ENCODE measurements at places on chromosomes 1 and 21.

DNA sequence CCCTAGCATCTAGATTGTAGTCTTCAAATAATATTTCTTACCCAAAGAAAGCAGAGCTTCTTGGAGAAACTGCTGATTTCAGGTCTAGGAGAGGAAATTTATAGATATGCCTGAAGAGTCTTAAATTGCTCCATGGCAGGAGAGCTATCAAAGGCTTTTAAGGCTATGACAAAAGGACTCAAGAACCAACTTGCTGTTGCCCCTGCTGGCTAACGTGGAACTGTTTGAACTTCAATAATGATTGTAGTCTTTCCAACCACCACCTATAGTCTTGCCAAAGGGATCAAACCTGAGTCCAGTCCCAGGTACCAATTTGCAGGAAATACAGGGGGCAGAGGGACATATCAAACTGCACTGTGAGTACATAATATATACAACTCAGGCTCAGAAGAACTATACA is 336.2 kb upstream of the ESRRG start:
- no peak for DNase-seq

DNA sequence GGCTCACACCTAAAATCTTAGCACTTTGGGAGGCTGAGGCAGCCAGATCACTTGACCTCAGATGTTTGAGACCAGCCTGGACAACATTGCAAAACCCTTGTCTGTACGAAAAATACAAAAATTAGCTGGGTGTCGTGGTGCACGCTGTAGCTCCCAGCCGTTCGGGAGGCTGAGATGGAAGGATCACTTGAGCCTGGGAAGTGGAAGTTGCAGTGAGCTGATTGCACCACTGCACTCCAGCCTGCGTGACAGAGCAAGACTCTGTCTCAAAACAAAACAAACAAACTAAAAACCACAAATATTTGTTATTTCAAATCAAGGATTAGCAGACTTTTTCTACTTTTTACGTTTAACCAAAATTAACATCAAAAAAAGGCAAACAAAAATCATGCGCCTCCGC is 31.3 kb downstream of the INKA2 start:
- no peak for DNase-seq

DNA sequence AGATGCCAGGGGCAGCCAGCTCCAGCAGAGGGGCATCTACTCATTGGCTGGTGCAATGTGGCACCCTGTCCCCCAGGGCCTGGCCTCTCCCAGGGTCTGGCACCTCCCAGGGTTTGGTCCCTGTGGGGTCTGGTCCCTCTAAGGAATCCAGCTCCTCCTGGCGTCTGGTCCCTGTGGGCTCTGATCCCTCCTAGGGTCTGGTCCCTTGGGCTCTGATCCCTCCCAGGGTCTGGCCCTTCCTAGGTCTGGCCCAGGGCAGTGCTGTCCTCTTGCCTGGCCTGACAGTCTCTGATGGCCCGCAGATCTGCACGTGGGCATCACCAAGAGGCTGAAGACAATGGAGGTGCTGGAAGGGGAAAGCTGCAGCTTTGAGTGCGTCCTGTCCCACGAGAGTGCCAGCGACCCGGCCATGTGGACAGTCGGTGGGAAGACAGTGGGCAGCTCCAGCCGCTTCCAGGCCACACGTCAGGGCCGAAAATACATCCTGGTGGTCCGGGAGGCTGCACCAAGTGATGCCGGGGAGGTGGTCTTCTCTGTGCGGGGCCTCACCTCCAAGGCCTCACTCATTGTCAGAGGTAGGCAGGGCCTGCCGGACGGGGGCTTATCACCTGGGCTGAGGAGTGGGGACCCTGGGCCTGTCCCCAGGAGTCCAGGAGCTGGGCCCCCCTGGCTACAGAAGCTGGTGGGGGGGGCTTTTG is 73.9 kb downstream of the OBSCN start:
- no peak for DNase-seq

DNA sequence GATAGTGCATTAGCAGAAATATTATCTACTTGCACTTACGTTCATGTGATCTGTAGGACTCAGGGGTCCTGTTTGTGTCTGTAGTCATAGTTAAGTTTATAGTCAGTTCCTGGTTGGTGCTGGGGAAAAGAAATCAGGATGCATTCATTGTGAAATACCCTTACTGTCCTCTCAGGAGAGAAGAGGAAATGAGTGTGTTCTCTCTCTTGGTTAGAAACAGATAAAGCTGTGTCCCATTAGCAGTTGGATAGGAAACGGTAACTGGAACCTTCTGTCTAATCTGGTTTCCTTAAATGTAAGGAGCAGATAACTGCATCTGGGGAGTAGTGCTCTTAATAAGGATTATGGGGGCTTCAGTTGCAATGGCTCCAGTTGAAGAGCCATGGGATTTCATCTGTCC is 8.9 kb downstream of the SDCCAG8 start:
- no peak for DNase-seq

DNA sequence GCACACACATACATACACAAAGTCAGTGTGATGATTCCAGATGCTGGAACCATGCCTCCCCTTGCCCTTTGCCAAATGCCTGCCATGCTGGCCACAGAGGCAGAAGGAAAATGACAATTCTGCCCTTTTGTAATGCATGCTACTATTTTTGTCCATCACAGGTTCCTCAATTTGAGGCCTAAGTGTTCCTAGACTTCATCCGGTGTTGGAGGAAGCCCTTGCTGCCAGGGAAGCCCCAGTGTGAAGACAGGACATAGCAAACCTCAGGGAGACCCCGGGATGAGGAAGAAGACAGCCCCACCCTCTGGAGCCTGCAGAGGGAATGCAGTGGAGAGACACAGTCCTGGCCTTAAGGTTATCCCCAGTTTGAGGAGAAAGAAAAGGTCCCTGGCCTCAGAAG is 14.4 kb downstream of the PRR9 start:
- no peak for DNase-seq

DNA sequence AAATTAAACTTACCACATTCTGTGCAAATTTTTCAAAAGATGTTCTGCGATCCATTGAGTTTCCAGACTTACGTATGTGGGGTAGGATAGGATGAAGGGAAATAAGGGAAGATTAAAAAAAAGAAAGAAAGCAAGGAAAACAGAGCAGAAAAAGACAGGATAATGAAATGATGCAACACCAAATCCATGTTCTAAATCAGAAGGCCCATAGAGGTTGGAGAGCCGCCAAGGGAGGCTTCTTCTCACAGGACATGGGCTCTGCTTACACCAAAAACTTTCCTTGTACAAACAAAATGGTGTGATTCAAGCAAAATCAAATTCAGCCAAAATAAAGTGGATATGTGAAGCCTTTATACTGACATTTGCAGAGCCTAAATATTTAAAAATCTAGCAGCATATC is 189.5 kb upstream of the GREM2 start:
- no peak for DNase-seq

DNA sequence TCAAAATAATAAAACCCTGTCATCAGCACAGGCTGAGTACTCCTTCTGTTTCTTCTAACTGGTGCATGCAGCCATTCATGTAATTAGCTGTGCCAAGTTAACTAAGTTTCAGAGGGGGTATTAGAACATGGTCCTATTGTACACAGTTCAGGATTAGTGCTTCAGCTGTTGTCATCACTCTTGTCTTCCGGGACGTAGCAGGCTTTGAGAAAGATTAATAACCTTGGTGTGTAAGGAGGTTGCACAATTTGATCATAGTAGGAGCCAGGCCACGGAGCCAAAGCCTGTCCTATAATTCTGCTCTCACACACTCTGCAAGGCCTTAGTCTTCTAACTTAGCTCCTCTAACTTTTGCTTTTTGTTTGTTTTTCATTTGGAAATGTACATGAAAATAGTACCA is 44.7 kb downstream of the PTGFRN start:
- no peak for DNase-seq

GRCh38 chr1:31401241-31401640 is 11.8 kb upstream of the SERINC2 start:
- no peak for DNase-seq

DNA sequence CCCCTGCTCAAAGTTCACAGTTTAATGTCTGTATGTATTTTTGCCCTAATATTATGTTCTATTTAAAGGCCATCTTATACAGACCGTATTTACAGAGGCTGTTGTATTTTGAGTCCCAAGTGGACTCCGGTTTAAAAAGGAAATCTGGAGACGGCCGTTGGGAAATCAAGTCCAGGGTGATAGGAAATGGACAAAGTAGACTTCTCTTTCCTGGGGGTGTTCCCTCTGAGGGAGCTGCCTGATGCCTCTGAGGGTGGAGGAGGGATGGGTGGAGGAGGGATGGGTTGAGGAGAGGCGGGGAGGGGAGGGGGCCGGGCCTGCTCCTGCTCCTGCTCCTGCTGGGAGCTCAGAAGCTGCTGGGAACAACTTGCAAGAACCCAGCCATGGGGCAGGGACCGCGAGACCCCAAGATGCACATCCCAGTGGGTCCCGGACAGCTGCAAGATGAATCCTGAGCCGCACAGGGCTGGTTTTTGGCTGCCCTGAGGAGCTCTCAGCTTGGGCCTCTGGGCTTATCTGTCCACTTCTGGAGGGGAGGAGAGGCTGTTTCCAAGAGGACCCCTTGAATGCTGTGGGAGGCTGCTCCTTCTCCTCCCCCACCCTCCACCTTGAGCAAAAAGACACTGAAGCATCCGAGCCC is 12.0 kb upstream of the ACTL8 start:
- no peak for DNase-seq

- no peak for DNase-seq
These were observed 723.0 kb downstream of the PTPRU start for GRCh38 chr1:29959356-29959755.

DNA sequence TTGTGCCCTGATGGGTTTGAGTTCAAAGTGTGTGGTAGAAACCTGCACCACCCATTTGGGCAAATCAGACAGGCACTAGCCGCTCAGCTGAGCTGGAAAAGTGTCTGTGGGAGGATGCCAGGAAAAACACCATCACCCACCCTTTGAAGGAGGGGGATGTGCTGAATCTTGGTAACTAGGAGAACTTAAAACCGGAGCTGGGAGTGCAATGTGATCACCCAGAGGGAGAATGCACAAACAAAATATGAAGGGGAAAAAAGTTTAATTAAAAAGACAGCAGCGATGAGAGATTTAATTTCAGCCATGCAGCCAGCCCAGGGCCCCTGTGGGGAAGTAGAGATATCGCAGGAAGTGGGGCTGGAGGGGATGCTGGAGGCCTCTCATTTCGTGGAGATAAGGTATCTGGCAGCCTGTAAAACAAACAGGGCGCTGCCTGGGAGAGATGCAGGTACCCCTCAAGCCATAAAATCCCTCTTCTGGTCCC is 86.8 kb upstream of the BCAR3 start:
- no peak for DNase-seq

DNA sequence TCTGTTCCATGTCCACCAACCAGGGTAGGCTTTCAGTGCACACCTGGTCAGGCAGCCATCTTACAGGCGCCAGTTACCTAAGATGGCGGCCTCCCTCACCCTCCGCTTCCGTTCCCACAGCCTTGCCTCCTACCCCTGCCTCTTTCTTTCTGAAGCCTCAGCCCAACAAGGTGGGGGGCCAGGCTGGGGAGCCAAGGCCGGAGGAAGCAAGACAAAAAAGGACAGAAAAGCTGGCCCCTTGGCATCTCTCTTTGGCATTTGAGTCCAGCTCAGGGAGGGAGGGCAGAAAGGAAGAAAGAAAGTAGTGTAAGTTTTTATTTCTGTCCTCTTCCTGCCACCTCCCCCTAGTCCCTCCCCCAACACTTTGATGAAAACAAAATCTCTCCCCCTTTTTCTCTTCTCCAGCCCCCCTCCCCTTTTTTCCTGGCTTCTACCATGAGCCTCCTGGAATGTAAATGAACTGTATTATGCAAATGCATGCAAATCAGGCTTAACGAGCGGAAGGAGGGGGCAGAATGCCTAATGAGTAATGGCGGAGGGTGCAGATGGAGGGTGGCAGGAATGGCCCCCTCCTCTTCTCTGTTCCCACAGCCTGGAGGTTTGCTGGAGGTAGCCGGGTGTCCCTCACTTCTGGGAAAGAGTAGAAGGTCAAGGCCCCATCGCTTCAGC is 43.8 kb downstream of the RHBG start:
- DNase-seq = no peak

GRCh38 chr1:58768191-58768731 is 15.6 kb downstream of the JUN start:
- DNase-seq = no peak

- peak; percentile 73 for DNase-seq
These were observed 13.0 kb upstream of the KCNC4 start for GRCh38 chr1:110196917-110197765.

- no peak for DNase-seq
These were observed 240.3 kb downstream of the RYR2 start for GRCh38 chr1:237282208-237282783.

GRCh38 chr1:94095744-94096469 is 25.0 kb downstream of the ABCA4 start:
- no peak for DNase-seq

DNA sequence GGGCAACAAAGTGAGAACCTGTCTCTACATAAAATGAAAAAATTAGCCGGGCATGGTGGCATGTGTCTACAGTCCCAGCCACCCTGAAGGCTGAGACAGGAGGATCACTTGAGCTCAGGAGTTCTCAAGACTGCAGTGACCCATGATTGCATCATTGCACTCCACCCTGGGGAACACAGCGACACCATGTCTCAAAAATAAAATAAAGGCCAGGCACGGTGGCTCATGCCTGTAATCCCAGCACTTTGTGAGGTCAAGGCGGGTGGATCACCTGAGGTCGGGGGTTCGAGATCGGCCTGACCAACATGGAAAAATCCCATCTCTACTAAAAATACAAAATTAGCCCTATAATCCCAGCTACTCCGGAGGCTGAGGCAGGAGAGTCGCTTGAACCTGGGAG is 20.1 kb downstream of the ANKRD13C start:
- no peak for DNase-seq

DNA sequence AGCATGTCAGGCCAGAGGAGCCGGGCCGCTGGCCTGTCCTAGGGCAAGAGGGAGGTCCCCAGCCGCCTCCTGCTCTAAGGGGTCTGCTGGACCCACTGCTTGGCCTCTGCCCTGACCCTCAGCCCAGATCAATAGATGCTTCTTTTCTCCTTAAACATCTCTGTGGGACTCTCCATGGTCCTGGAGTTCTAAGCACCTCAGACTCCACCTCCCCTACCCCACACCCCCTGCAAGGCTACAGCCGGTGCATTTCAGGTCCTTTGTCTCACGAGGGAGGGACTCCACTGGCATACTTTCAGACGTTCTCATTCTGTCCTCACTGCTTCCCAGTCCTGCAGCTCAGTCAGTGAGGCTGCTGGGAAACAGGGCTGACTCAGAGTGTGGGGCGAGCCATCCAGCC is 11.0 kb downstream of the CNTN2 start:
- no peak for DNase-seq

DNA sequence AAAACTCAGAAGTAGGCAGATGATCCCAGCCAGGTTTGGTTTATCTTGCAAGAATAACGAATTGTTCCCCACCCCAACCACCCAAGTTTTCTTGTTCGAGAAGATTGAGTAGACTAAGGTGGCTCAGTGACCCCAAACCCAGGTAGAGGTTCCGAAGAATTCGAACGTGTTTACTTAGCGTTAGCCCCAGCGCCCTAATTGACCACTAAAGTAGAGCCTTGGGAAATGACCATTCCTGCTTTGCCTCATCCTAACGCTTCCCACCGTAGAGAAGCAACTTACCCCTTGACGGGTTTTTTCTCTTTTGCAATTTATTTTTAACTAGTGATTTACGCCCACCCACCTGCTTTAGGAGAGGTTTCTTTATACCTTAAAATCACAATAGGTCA is 870 bp downstream of the FBXO28 start:
- no peak for DNase-seq

Measured in CD4-positive, alpha-beta T cell treated with Interleukin-4 for 1 hour (primary cell).